ENCODE measurements at places on chromosomes 5 and 9.
A peak's percentile ranks its signal among the peaks of the same experiment; 100 is the strongest.

GRCh38 chr9:34578241-34579103 is 11.1 kb downstream of the CNTFR start:
- peak; percentile 67 for DNase-seq

- peak; percentile 20 for DNase-seq
Observed at GRCh38 chr9:107142896-107143603, 140.0 kb upstream of the RAD23B start.

- peak; percentile 25 for DNase-seq
Observed at GRCh38 chr9:4829969-4830368, 37.2 kb downstream of the RCL1 start.

DNA sequence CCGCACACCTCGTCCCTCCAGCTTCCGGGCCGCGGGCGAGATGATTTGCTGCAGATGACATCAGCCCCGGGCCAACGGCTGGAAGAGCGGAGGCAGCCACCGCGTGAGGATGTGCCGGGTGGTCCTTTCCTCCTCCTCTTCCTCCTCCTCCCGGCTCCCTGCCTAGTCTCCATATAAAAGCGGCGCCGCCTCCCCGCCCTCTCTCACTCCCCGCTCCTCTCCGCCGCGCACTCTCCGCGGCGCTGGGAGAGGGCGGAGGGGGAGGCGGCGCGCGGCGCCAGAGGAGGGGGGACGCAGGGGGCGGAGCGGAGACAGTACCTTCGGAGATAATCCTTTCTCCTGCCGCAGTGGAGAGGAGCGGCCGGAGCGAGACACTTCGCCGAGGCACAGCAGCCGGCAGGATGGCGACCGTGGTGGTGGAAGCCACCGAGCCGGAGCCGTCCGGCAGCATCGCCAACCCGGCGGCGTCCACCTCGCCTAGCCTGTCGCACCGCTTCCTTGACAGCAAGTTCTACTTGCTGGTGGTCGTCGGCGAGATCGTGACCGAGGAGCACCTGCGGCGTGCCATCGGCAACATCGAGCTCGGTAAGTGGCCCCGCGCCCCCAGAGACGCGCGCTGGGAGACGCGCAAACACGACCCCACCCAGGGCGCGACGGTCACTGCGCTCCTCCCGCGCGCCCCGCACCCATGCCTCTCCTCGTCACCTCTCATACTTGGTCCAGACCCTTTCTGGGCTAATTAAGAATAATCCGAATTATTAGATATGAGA is at the start of gene MAP1B:
MAP1B (plus strand) TSS at position 345 of the 770 bp plus-strand sequence; CDS start at position 402, 57 bp downstream.
- peak; percentile 85 for DNase-seq
